LHCN-M2 (cell line): ENCODE measurements at places on chromosomes 3 and 15.

DNA sequence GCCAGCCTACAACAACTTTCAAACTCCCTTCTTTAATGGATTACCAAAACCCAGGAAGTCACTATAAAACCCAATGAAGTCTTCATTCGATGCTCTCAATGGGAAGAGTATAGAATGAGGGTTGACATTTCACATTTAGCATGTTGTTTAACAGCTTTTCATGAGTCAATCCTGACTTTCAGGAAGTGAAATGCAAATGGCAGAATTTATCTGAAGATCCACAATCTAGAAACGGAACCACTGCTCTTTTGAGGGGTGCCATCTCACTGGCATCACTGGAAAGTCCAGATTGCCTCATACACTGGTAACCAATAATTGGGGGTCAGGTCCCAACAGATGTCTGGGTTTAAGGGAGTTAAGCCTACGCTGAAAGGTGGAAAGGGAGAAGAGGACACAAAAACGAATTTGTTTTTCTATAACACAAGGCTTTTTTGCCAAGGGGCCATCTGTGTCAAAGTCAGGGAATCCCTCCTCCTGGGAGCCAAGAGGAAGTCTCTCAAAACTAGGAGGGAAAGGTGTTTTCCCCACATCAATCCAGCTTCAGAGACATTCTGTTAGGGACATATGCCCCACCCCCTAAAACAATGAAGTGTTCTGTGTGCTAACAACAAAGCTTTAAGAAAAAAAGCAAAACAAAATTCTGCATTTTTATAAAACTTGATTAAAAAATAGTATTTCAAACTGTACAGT lies 12.0 kb upstream of the ATP1B3 start:
- DNase-seq, result no peak

DNA sequence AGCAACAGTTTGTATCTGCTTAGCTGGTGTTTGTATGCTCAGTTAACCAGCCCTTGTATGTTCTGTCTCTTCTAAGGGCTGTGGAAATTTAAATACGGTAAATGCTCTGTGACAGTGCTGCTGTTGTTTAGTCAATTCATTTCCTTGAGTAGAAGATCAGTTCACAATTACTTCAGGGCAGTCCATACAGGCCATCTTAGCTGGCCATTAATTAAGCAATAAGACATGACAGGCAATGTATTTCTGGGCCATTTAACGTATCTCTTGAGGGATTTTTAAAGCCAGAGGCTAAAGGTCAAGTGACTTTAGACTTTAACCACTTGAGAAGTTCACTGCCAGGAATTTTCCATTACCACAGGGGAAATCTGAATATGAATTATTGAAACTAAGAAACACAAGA lies 351.8 kb downstream of the ZIC1 start:
- DNase-seq, result peak; percentile 24

DNA sequence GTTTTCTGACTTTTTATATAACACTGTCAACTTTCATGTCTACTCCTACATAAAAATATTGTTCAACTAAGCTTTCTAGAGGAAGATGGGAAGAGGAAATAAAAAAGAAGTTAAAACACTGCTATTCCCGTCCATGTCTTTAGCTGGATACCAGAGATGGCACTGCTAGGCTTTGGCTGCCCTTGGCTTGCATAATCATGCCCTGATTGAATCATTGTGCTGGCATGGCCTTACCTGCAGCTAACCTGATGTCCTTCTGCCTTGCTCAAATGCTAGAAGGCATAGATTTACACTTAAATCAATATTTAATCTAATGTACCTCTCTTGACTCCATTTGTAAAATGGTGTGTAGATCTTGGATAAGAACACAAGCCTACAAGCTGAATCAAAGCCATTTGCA lies 539.7 kb upstream of the IL12A start:
- no peak for DNase-seq

GRCh38 chr3:50675179-50676030 lies 678 bp downstream of the DOCK3 start:
- no peak for DNase-seq

DNA sequence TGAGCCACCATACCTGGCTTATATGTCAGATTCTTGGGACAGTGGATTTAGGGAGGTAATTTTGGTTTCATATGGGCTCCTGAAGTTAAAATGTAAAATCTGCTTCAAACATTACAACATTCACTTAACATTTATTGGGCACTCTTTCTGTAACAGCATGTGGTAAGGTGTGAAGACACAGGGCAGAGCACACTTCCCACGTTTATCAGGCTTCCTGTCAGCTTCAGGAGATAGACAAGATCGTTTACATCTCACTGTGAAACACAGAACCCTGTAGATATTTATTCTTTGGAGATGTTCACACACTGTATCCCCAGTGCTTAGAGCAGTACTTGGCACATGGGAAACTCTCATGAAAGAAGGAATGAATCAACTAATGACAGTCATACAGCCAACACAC lies 426.0 kb upstream of the RARB start:
- DNase-seq, result no peak

DNA sequence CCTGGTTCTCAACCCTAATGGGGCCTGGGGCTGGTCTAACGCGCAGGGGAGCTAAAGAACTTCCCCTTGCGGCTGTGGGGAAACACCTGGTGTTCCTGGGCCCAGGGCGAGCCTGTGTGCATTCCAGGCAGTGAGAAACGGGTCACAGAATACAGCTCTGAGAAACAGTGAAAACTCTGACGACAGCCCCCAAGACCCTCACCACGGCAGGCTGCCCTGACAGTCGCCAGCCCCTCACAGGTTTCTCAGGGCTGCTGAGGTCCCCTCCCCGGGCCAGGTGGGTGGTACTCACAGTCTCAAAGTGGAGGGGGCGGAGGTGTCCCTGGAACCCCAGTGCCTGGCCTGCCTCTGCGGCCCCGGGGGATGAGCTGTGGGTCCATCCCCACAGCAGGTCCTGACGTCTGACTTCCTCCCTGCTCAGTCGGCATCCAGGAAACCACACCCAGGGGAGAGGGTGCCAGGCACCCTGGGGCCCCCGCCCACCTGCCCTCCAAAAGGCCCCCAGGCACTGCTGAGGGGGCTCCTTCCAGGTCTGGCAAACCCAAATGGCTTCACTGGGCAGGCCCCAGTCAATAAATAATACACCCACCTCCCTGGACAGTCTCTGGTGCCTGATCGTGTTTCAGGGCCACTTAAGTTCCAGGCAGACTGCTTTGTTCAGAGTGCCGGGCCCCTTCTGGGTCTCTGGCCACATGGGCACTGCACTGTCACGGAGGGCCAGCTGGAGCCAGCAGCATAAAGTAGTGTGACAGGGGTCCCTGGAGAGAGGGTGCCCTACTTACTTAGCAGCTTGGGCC lies 57.7 kb downstream of the IQSEC1 start:
- DNase-seq, result no peak
